Hematopoietic multipotent progenitor cell treated with erythropoietin and hydrocortisone succinate and interleukin-3 and kit ligand, for 6 days (in vitro differentiated cells): ENCODE measurements at places on chromosomes 3 and 15.

GRCh38 chr3:141261472-141262307, 30.1 kb downstream of the PXYLP1 start:
- DNase-seq: no peak

- no peak for DNase-seq
Observed at GRCh38 chr15:82130248-82130647, 84.4 kb upstream of the MEX3B start.

GRCh38 chr15:65856821-65857455, 12.4 kb upstream of the RAB11A start:
- DNase-seq: peak; percentile 86

GRCh38 chr15:64843991-64844390, 2.3 kb downstream of the PLEKHO2 start:
- DNase-seq: no peak

DNA sequence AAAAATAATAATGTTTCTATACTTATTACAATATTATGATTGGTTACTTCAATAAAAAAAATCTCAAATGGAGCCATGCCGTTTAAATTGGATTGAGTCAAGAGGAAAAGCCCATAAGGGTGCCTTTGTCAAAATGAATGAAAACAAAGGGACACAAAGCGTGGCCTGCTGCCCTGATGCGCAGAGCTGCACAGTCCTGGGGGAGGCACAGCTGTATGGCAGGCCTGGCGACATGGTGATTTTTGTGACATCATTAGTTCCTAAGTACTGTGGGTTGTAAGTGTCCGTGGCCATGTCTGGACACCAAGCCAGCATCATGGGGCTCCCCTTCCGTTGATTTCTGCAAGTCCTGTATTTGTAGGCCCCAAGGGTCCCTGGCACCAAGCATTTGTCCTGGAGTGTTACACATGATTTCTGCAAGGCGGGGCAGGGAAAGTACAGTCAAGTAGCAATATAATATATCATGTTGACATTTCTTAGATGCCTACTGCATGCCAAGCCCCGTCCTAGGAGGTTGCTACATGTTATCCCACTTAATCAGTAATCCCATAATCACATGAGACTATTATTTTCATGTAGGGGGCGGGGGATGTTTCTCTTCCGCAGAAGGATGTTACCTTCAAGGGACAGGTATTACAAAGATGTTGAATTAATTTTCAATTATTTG, 59.7 kb downstream of the GHSR start:
- DNase-seq: no peak

- no peak for DNase-seq
Observed at GRCh38 chr3:55244247-55244646, 242.9 kb downstream of the WNT5A start.

DNA sequence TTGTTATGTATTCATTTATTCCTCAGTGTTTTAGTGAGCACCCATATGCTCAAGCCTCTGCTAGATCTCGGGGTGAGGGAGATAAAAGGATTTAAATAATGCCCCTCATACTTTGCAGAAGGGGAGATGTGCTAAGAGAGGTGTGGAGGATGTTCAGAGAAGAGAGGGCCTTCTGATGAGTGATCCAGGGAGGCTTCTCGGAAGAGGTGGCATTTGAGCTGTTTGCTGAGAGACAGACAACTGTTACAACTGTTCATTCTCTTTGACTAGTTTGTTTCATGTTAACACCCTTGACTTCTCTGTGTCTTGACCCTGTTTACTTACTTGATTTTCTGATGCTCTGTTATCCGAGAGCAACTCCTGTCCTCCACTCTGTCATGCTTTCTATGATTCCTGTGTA, 34.5 kb downstream of the MFSD1 start:
- DNase-seq: no peak

DNA sequence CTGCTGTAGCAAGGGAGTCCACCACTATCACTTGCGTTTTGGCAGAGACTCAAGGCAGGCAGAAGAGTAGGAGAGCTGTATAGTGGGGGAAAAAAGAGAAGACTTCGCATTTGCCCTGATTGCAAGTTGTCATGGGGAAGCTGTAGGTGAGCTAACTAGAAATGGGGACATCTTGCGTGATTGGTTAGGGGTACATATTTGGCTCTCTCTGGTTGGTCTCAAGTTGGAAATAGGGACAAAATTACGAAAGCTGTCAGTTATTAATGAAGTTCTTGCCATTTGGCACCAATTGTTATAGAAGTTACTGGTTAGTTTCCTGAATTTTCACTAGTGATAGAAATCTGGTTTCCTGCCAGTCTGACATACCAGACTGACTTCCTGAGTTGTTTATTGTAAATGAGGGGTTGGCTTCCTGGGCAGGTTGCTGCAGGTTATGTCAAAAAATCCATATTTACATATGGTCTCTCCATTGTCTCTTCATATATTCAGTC, 8.2 kb upstream of the SENP7 start:
- peak; percentile 59 for DNase-seq

- no peak for DNase-seq
Observed at GRCh38 chr3:146380046-146380445, 89.3 kb downstream of the PLSCR2 start.

- DNase-seq: no peak
Observed at GRCh38 chr3:65438612-65439011, 600.1 kb downstream of the MAGI1 start.

GRCh38 chr3:37574177-37574943, 287.3 kb upstream of the CTDSPL start:
- DNase-seq: no peak

- peak; percentile 53 for DNase-seq
Observed at GRCh38 chr15:48855501-48856440, 22.2 kb upstream of the EID1 start.

GRCh38 chr3:178971614-178972013, 100.0 kb downstream of the ZMAT3 start:
- no peak for DNase-seq

- DNase-seq: peak; percentile 81
Observed at GRCh38 chr3:160707187-160707794, 30.3 kb downstream of the ARL14 start.

GRCh38 chr3:184730924-184731323, 19.1 kb upstream of the MAGEF1 start:
- DNase-seq: no peak

GRCh38 chr15:67914537-67915460, 75.0 kb upstream of the RNU6-1 start:
- no peak for DNase-seq

GRCh38 chr3:3739330-3740060, 59.7 kb upstream of the LRRN1 start:
- DNase-seq: no peak

DNA sequence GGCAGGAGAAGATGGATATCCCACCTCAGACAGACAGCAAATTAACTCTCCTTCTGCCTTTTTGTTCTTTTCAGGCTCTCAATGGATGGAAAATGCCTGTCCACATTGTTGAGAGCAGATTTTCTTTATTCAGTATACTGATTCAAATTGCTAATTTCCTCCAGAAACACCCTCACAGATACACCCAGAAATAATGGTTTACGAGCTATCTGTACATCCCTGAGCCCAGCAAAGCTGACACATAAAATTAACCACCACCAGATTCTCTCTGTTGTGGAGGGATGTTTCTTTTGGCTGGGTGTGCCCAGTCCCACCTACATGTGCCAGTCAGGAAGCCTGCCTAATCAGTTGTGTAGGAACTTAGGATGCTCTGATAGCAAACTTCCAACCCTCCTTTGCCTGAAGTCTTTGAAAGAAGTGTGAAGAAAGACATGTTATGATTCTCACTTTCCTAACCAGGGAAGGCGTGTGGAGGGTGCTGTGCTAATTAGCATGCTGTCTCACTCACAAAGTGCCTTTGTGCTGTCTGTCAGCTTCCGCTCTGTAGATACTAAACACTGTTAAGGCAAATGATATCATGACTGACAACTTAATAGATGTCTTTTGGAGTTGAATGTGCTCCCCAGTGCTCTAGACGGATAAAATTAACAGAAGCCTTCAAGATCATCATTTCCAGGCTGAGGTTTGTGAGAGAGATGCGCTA, 208.5 kb downstream of the CLSTN2 start:
- DNase-seq: no peak

- DNase-seq: no peak
Observed at GRCh38 chr15:88810446-88810845, 7.2 kb downstream of the ACAN start.

- DNase-seq: peak; percentile 26
Observed at GRCh38 chr3:100403362-100404249, 2.3 kb downstream of the LNP1 start.

DNA sequence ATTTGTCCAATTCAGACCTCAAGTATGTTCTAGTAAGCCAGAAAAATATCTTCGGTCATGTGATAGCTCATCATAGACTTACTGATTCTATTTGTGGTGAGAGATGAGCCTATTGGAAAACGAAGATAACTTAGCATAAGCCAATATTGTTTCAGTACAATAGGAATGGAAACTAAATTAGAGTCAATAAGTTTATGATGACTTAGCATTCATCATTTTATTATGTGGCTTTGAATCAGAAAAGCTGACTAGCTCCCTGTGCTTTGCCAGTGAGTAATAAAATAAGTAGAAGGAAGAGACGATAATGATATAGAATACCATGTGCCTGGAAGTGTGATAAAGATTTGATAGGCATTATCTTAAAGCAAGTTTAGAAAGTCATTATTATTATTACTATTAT, 605.6 kb downstream of the AGBL1 start:
- DNase-seq: no peak

- no peak for DNase-seq
Observed at GRCh38 chr15:40412095-40412759, 6.6 kb downstream of the IVD start.

- DNase-seq: no peak
Observed at GRCh38 chr15:75059607-75060006, 36.2 kb downstream of the PPCDC start.

DNA sequence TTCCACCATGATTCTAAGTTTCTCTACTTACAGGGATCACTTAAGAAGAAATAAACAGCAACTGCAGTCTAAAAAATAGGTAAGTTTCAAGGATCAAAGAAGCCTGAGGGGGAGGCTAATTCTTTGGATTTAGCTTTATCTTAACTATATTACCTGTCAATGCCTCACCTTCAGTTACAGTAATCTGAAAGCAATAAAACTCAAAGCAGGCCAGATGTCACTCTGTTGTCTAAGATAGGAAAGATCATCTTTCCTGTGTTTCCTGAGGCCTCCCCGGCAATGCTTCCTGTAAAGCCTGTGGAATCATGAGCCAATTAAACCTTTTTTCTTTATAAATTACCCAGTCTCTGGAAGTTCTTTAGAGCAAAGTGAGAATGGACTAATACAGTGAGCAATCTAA, 60.2 kb downstream of the NPTN start:
- no peak for DNase-seq

GRCh38 chr3:4730719-4731118, 237.6 kb downstream of the ITPR1 start:
- no peak for DNase-seq

- peak; percentile 32 for DNase-seq
Observed at GRCh38 chr15:25860885-25861866, 2.0 kb downstream of the ATP10A start.

- no peak for DNase-seq
Observed at GRCh38 chr3:124115279-124115678, 123.4 kb upstream of the ROPN1 start.

GRCh38 chr15:81562986-81563385, 189.0 kb upstream of the TMC3 start:
- no peak for DNase-seq

GRCh38 chr15:71252044-71252739, 136.9 kb downstream of the THSD4 start:
- DNase-seq: no peak

DNA sequence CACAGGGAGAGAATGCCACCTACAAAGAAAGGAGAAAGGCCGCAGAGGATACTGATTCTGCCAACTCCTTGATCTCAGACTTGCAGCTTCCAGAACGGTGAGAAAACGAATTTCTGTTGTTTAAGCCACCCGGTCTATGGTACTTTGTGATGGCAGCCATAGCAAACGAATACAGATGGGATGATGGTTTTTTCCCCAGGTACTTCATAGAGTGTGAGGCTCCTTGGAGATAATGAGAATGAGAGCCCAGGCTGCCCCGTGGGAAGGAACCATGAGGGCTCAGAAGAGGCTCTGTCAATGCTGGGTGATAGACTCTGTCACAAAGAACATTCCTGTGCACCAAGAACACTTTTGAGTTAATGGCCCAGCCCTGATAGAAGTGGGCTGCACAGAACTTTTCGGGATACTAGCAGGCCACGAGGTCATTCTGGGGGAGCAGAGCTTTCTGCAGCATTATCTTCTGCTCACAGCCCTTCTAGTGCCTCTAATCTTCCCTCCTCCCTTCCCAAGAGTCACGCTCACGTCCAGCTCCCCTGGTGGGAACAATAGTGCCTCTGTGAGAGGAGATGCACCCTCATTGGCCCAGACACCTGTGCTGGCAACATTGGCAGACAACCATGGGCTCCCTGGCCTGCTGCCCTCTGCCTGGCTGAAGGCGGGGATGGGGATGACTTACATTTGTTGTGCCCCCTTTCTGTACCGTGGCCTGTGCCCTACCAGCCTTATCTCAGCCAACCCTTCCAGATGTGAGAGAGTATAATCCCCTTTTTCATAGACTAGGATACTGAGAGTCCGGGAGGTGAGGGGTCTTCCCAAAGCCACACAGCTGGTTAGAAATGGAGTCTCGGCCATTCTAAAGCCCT, 5.2 kb upstream of the RLBP1 start:
- peak; percentile 83 for DNase-seq

DNA sequence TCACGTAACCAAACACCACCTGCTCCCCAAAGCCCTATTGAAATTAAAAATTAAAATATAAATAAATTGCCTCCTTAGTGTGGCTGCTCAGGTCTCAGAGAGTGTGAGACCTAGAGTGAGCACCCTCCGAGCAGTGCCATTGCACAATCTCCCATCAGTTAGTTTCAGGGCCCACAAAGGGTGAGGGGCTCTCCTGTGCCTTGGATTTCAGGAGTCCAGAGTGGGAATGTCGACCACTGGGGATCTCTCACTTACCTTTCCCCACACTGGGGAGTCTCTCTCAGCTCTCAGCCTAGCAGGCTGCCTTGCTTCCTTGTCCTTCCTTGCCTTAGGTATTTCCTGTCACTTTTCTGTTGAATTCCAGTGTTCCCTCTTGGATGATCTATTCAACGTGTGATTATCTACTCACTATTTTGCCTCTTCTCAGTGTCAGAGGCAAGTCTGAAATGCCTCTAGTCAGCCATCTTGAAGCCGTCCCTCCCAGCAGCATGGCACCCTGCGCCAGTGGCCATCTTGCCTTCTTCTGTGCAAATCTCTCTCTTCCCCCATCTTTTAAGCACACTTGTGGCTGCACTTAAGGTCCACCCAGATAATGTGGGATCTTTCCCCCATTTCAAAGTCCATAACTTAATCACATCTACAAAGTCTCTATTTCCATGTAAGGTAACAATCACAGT, 119.3 kb downstream of the LRRK1 start:
- no peak for DNase-seq

DNA sequence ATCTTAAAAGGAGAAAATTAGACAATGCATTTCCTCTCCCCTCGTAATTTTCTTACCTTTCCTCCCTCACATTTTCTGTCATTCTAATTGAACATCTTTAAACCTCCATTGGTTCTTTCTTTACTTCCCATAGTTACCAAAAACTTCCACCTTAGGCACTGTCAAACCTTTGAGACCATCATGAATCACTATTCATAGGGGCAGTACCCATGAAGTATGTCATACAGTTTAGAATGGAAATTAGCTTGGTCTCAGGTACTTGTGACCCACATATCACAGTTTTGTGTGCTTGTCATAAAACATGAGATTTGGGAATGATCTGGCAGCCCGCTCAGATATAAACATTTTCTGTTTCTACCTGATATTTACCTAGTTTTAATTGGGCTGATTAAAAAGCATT, 50.1 kb downstream of the KCNMB3 start:
- DNase-seq: no peak
